ENCODE measurements at places on chromosomes 2 and 18.

GRCh38 chr2:53515435-53516332 lies 251.9 kb upstream of the CHAC2 start:
- no peak for DNase-seq

GRCh38 chr18:33957707-33958106 lies 267.0 kb downstream of the NOL4 start:
- DNase-seq = no peak

DNA sequence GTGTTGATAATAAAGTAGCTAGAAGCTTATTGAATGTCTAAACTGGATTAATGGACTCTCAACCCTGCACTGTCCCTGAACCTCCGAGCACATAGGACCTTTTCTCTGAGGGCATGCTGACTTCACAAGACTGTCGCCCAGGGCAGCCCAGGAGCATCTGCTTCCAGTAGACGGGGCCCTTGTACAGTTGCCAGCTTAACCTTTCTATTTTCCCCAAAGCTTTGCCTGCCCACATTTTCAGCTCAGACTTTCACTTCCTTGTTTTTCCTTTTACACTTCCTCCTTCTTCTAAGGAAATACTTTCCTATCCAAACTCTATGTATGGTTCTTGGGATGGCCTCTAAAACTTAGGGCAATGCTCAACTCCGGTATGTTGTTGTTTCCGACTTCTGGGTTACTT lies 1.3 kb downstream of the VWA3B start:
- DNase-seq = no peak

GRCh38 chr2:12534646-12535263 lies 182.0 kb upstream of the TRIB2 start:
- DNase-seq = no peak

DNA sequence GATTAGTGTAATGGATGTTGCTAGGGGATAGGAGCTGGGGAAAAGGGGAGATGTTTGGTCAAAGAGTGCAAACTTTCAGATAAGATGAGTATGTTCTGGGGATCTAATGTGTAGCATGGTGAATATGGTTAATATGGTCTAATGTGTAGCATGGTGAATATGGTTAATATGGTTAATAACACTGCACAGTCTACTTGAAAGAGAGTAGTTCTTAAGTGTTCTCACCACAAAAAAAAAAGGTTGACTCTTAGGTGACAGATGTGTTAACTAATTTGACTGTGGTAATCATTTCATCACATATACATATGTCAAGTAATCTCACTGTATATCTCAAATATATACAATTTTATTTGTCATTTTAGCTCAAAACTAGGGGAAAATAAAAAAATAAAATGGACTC lies 121.3 kb upstream of the CD226 start:
- no peak for DNase-seq

GRCh38 chr18:49152885-49153284 lies 202.1 kb upstream of the SMAD7 start:
- DNase-seq = no peak

DNA sequence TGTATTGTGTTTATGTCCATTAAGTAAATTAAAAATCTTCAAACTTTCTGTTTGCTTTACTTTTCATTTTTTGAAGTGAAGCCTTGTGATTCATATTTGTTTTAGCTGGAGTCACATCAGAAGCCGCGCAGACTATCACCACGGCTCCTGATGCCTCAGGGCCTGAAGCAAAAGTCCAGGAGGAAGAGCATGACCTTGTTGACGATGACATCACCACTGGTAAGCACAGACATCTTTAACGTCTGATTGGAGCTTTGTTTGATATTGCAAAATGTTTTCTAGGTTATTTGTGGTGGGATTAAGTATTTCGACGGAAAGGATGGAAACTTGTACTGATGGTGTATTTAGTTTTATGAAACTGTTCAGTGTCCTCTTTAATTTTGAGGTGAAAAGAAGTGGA lies 164.8 kb downstream of the WDR7 start:
- no peak for DNase-seq

GRCh38 chr18:9876867-9877654 lies 8.7 kb upstream of the TXNDC2 start:
- DNase-seq = no peak

DNA sequence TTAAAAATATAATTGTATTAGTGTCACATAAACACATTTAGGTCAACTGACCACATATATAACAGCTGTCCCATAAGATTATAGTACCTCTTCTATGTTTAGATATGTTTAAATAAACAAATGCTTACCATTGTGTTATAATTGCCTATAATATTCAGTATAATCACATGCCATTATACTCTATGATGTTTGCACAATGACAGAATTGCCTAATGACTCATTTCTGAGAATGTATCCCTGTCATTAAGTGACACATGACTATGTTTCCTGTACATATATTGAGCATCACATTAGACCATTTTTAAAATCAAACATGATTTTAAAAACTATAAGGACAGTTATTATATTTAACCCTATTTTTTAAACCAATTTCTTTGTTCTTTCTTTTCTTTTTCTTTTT lies 89.8 kb downstream of the HS6ST1 start:
- no peak for DNase-seq

- no peak for DNase-seq
These were observed 49.9 kb upstream of the CALCRL start for GRCh38 chr2:187497858-187498463.

- DNase-seq = no peak
These were observed 105.9 kb downstream of the ANKRD44 start for GRCh38 chr2:197204519-197205250.

DNA sequence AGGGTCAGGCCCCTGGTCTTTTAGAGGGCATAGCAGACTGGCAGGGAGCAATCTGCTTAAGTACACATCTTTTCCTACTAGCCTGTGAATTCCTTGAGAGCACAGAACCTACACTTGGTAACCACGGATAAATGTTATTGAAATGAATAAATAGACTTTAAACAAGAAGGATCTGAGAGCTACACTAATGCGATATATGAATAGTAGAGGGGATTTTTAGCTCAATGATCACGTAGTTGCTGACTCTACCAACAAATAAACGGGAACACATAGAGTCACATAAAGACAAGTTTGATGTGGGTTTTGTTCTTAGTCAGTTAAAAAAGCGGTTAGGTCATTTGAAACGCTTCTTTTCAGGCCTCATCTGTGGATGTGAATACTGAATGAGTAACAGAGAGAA lies 290.3 kb upstream of the CCDC68 start:
- no peak for DNase-seq

DNA sequence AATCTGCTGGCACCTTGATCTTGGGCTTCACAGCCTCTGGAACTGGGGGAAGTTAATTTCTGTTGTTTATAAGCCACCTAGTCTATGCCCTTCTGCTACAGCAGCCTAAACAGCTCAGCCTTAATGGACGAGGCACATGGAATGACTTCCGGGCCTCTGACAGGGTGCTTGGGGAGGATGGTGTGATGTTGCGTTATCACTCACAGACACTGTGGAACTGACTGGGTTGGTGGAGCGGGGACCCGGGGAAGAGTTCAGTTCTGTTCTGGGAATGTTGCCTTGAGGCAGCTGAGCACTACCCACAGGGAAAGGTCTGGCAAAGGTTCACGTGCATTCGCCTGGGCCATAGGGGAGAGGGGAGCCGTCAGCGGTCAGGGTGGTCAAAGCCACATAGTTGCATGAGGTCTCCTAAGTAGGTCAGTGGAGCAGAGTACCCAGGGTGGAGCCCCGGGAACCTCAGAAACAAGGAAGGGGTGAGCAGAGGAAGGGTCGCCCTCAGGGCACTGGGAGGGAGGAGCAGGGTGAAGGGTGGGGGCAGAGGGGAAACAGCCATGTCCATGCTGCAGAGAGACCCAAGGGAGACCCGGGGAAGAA lies 36.2 kb downstream of the LRRFIP1 start:
- no peak for DNase-seq

GRCh38 chr2:39730685-39731302 lies 48.3 kb downstream of the THUMPD2 start:
- DNase-seq = no peak
